Activated T-cell treated with anti-CD3 and anti-CD28 coated beads for 48 hours (primary cell): ENCODE measurements at places on chromosomes 5 and 9.

GRCh38 chr9:6444128-6444527, 31.1 kb downstream of the UHRF2 start:
- no peak for DNase-seq

GRCh38 chr5:142735323-142736246, 34.6 kb upstream of the ARHGAP26 start:
- no peak for DNase-seq

DNA sequence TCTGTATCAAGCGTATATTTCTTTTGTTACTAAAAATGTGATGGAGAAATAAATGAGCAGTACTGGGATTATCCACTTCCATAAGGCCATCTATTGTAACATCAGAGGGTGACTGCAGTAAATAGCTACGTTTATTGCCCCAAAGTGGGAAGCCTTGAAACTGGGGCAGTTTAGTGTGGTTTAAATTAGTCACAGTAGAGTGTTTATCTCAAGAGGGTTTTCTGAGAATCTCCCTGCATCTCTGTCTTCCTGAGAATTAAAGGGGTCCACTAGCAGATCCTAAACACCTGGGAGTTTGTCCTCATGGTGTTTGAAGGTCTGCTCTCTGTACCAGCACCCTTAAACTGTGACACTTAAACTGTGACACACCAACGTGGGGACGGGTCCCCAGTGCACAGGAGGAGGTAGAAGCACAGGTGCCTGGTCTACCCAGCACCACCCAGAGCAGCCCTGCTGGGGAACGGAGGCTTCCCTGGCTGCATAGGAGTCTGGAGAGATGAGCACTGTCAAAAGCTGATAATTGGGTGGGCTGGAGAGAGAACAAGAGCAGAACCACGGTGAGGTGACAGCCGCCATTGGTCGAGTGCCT, 25.2 kb downstream of the PRRC2B start:
- DNase-seq = no peak

DNA sequence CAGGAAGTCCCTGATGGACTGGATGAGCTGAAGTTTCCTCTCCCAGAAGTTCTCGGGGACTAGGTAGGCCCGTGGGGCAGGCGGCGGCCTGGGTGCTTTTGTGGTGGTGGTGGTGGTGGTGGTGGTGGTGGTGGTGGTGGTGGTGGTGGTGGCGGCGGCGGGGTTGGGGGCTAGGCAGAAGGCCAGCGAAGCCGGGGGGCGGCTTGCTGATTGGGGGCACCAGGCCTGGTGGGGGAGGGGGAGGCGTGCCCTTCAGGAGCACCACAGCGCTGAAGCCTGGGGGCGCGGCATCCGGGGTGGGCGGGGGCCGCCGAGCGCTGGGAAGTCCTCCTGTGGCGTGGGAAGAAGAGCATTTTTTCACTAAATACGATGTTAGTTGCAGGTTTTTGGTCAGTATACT, 26.9 kb downstream of the SPATA31C1 start:
- no peak for DNase-seq

DNA sequence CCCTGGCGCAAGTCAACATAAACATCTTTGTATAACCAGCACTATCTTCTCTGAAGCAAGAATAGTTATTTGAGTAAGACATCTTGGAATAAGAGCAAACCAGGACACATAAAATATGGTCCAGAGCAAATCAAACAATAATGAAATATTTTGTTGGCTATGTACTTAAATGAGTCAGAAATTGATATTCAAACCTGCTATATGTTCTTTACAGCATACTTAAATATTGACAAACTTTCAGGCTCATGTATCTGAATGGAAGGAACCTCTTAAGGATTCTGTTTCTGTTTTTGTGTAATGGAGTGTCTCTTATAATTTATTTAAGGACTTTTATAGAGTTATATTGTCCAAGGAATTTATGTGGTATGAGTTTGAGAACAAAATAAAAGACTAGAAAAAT, 747.3 kb downstream of the EFNA5 start:
- no peak for DNase-seq

DNA sequence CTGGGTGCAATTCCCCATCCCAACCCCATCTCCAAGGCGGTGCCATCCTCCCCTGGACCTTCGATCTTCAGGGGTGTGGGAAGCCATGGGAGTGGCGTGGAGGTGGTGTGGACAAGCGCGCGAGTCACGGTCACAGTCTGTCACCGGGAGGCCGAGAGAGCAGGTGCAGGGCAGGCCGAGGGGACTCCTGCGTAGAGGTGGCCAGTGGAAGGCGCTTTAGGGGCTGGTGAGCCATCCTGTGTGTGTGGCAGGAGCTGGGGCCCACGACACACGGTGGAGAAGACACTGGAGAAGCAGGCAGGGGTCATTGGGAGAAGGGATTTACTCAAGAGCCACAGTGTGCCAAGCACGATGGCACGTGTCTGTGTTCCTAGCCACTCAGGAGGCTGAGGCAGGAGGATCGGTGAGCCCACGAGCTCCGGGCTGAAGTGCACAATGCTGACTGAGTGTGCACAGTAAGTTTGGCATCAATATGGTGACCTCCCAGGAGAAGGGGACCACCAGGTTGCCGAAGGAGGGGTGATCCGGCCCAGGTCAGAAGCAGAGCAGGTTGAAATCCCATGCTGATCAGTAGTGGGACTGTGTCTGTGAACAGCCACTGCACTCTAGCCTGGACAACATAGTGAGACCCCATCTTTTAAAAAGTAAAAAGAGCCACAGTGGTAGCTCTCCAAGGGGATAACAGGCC, 145.1 kb upstream of the PHYKPL start:
- no peak for DNase-seq

GRCh38 chr5:129844764-129845163, 59.5 kb upstream of the CHSY3 start:
- no peak for DNase-seq

GRCh38 chr5:131239686-131240085, 24.2 kb upstream of the CDC42SE2 start:
- no peak for DNase-seq

DNA sequence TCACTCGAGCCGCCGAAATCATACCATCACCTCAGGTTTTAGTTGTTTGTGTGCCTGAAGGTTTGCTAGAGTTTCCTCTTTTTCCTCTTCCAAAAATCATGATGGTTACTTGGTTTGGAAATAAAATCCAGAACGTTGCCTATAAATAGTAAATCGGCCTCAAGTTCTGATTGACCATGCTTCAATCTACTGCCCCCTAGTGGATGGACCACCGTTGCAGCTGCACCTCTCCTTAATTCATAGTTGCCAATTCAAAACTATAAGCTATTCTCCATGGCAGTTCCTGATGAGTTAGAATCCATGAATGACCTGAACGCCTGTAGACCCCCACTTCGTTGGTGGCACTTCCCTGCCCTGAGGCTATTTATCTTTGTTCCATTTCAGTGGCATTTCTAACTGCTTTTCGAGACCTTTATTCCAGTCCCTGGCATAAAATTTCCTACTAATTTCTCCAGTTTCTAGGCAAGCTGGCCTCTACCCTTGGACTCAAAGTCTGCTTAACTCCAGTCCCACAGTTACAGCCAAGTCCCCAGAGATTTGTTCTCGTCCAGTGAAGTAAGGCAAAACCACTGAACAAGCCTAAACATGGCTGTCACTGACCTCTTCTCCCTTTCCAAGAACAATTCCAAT, 422.6 kb downstream of the EFNA5 start:
- DNase-seq = peak; percentile 17

DNA sequence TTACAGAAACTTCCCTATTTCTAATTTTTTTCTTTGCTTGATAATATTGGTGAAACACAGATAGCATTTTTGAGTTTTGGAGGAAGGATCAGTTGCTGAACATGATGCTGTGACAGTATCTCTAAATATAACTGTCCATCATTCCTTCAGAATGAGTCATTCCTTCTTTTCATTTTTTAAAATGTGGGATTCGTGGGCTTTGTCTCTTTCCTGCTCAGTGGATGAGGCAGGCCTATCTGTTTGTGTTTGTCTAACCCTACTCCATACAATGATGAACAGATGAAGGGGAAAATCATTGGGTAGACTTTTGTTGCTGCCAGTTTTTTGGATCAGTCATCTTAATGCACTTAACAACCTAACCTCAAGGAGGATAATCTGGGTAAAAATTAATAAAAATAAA, 15.7 kb upstream of the OR13C8 start:
- no peak for DNase-seq

- no peak for DNase-seq
Observed at GRCh38 chr5:107670087-107670931, 428 bp downstream of the EFNA5 start.

DNA sequence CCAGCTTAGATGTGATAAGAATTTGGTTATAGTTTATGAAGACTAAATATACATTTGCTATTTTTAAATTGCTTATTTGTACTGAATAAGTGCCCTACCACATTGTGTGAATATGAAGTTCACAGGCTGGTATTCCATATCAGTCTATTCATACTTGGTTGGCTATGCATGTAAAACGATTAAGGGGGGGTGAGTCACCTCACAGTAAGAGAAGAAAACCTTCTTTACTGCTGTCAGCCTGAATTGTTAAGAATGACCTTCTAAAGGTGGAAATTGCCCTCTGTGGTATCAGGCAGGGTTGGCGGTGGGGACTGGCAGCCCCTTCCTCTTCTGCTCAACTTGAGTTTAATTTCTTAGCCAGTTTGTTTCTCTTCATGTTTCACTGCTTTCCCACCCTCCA, 127.0 kb upstream of the RPS23 start:
- DNase-seq = no peak

DNA sequence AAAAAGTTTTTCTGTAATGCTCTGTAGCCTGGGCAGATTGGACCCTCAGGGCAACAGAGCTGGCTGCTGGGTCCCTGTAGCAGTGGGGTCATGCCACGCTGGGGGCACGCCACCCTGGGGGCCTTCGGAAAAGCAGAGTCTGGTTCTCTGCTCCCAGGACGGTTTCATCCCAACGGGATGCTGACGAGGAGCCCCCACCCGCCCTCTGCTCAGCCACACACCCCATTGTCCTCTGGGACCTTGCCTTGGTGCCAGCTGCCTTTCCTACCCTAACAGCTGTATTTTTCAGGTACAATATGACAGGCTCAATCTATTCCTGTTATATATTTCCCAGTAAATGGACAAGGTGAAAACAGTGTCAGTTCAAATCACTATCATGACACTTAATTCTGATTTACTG, 29.0 kb upstream of the MVB12B start:
- no peak for DNase-seq
